ENCODE measurements at places on chromosomes 12 and 14.

DNA sequence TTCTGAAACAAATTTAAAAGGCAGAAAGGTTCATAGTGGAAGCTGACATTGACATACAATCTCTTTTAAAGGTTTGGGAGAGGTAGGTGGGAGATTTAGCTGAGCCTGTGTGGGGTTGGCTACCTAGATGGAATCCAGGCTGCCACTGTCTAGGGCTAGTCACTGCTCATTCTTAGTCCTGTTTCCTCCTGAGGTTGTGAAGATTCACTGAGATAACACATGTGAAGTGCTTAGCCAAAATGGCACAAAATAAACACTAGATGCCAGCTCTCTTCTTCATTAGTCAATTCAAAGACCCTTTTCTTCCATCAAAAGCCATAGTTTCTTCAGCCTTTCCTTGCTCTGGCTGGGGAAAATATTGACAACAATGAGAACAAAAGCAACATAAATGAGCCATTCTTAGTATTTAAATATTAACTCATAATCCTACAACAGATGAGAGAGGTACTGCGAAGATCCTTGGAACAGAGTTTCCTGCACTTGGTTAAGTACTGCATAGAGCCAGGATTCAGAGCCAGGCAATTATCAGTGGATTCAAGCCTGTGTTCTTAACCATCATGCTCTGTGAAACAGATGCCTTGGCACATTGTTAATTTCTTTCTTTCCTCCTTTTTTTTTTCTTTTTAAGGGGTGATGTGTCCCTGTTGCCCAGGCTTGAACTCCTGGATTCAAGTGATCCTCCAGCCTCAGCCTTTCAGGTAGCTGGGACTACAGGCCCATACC is 3.5 kb downstream of the MYF6 start:
- no peak for DNase-seq

GRCh38 chr14:61622051-61622450 is 73.3 kb upstream of the HIF1A start:
- no peak for DNase-seq

- no peak for DNase-seq
These were observed 270.6 kb downstream of the AEBP2 start for GRCh38 chr12:19709889-19710288.

DNA sequence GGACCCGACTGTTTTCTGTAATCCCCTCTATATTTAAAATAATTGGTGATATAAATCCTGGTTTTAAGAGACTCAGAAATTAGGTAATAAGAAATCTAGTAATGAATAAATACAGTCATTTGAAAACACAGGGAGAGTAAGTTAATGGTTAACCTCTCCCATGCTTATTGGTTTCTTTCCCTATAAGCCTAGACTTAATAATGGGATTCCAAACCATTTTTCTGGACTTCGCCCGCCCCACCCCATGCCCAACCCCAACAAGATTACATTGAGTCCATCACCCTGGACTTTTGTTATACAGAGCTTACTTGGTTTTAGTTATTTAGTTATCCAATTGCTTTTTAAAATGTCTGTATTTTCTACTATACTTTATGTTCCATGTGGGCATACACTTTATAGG is 98.7 kb downstream of the WIF1 start:
- no peak for DNase-seq

DNA sequence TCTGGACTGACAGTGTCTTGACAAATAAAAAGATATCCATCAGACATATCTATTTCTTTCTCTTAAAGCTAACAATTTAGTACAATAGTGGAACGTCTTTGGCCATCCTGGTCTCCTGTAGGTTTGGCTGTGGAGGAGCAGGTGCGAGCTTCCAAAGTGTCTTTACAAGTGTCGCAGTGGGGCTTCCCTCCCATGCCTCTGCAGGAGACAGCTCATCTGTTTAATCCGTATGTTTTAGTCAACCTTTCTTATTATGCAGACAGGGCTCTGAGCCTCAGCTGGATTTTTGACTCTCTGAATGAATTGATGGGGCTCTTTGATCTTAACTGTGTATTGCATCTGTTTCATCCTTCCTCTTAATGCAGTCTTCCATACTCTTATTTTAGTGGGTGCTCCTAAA is 57.5 kb downstream of the RMST start:
- DNase-seq: no peak

- DNase-seq: no peak
These were observed 119.4 kb downstream of the CAND1 start for GRCh38 chr12:67388331-67389138.

GRCh38 chr12:111160350-111161241 is 208.3 kb downstream of the PHETA1 start:
- no peak for DNase-seq

- DNase-seq: no peak
These were observed 462.6 kb downstream of the NPAS3 start for GRCh38 chr14:33401311-33401710.

- DNase-seq: no peak
These were observed 100.3 kb downstream of the MYRFL start for GRCh38 chr12:69925291-69925690.

DNA sequence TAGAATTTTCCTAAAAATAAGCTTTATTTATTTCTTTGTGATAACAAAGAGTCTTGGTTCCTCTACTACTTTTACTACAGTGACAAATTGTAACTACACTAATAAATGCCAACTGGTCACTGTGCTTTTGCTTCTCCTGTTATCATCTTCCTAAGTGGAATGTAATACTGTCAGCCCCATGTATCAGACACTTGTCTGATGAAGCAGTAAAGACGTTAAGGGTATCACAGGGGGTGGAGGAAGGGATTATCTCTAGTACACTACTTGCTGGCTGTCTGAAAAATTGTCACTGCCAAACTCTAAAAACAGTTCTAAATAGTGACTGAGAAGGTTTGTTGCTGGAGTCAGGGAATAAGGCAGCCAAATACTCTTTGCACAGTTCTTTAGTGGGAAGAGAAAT is 11.3 kb downstream of the ASB8 start:
- no peak for DNase-seq
